Glutamatergic neuron (in vitro differentiated cells): ENCODE measurements at places on chromosomes 2 and 18.

- no peak for DNase-seq
These were observed 437.0 kb upstream of the MEIS1 start for GRCh38 chr2:65997961-65998360.

GRCh38 chr2:31318361-31319336 is 84.7 kb downstream of the EHD3 start:
- no peak for DNase-seq

DNA sequence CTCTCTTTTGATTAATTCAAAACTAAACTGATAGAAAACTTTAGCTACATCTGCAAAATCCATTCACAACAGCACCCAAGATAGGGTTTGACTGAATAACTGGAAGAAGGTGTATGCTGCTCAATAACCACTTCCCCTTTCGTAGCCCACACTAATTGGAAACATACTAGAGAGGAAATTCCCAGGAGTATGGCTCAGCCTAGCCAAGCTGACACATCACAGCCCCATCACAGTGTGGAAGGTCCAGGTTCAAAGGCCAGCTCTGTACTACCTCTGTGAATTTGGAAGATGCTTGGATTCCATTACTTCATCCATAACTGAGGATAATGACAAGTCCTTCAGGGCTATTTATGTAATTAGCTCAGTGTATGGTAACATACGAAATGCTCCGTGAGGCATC is 185.4 kb downstream of the FBXO15 start:
- DNase-seq: no peak

GRCh38 chr2:84779781-84780180 is 101.1 kb downstream of the TRABD2A start:
- no peak for DNase-seq

GRCh38 chr18:57839942-57840381 is 36.8 kb upstream of the ATP8B1 start:
- DNase-seq: no peak

DNA sequence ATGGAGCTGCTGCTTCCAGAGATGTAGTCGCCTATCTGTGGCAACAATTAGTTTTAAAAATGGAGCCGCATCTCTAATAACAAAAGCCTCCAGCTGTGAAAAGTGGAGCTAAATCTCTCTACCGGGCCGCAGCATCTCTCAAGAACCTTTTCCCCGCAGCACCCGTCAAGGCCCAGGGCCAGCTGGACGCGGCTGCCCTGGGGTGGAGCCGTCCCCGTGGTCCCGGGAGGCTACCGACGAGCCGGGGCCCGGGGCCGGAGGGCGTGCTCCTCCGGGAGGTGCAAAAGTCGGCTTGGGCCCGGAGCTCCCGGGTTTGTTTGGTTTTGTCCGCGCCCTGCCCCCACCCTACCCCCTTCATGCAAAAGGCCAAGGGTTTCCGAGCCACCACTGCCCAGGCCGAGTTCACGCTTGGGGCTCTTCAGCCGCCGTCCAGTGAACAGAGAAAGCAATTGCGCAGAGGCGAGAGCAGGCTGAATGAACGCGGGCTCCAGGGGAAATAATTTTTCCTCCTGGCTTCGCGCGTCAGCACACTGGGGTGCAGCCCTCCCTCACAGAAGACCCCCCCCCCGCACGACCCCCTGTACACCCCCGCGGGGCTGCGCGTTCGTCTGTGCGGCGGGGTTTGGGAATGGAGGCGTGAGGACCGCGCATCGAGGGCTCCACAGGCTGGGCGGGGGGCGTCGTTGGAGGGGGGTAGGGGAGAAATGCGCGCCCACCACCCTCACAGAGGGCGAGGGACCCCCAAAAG is 557 bp upstream of the GREB1L start:
- DNase-seq: peak; percentile 42

GRCh38 chr2:28413152-28413898 is 20.7 kb downstream of the FOSL2 start:
- peak; percentile 72 for DNase-seq

DNA sequence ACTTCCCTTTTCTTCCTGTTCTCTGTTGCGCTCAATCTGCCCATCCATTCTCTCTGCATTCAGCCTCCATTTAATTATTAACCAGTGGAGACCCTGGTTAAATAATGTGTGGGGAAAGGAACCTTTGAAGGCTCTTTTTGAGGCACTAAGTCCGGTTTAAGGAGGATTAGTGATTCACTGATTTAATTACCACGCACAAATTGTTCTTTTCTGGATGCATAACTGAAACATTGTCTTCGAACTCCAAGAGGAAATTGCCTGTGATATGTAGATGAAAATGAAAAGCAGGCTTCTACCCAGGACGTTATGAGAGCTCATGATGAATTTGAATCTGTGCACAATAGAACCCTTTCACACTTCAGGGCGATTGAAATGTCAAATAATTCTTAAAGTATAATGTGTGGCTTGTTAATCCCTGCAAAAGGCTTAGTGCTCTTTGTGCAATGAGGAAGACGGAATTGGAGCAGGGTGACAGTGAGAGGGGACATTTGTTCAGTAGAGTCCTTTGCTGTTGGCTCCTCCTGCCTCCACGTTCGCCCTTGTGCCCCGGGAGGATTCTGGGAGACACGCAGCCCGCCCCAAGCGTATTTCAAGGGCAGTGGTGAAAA is 51.1 kb upstream of the ZNF236 start:
- no peak for DNase-seq
